ENCODE measurements at places on chromosomes 2 and 18.

GRCh38 chr18:24402209-24402785 is 4.7 kb upstream of the OSBPL1A start:
- DNase-seq = peak; percentile 18

GRCh38 chr2:157443090-157443489 is 799 bp downstream of the CYTIP start:
- DNase-seq = peak; percentile 59

DNA sequence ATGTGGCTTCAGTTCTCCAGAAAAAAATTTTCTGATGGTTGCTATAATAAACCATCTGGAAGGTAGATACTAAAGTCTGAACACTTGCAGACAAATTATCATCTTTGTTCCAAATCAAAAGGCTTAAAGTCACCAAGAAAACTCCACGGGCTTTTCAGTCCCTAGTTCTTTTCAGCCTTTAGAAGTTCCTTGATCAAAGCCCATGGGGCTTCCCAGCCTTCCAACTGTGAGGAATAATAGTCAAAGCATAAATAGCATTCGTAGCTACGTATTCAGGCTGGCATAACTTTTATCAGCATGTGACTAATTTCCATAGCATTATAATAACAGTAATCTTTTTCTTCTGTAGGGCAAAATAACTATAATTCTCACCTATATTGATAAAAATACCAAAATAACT is 13.9 kb downstream of the SCG2 start:
- no peak for DNase-seq

- DNase-seq = no peak
Observed at GRCh38 chr2:71353248-71353647, 21.7 kb downstream of the ZNF638 start.

DNA sequence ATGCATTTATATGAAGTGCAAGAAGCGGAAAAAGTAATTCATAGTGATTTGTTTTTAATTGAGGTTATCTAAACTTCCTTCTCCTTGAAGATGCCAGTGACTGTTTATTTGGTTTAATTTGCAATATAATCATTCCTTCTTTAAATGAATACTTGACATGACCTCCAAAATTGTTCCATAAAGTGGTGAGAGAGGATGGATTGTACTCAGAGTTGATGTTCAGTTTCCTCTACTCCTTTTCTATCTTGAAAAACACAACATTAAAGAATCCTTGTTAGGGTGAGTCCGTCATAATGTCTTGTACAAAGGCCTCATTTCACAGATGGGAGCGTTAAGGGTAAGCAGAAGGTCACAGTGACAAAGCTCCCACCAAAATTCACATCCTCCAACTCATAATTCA is 756.1 kb upstream of the KLHL29 start:
- no peak for DNase-seq

GRCh38 chr2:103232865-103233264 is 471.0 kb downstream of the TMEM182 start:
- DNase-seq = no peak

- DNase-seq = no peak
Observed at GRCh38 chr2:60529785-60530627, 23.4 kb downstream of the BCL11A start.

DNA sequence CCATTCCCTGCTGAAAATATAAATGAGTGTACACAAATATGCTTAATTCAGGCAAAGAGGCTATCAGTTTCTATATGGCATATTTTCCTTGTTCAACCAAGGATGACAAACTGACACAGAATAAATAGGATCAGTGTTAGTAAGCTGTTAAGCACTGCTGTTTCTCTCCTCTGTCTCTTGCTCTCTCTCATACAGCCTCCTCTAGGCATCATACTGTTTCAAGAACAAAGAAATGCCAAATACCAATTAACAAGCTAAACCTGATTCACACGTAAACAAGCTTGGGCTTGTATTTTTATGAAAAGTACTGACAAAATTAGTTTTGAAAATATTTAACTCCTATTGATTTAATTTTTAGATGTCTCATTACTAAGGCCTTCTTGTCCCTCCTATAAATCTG is 1027.2 kb upstream of the ACVR2A start:
- DNase-seq = no peak

DNA sequence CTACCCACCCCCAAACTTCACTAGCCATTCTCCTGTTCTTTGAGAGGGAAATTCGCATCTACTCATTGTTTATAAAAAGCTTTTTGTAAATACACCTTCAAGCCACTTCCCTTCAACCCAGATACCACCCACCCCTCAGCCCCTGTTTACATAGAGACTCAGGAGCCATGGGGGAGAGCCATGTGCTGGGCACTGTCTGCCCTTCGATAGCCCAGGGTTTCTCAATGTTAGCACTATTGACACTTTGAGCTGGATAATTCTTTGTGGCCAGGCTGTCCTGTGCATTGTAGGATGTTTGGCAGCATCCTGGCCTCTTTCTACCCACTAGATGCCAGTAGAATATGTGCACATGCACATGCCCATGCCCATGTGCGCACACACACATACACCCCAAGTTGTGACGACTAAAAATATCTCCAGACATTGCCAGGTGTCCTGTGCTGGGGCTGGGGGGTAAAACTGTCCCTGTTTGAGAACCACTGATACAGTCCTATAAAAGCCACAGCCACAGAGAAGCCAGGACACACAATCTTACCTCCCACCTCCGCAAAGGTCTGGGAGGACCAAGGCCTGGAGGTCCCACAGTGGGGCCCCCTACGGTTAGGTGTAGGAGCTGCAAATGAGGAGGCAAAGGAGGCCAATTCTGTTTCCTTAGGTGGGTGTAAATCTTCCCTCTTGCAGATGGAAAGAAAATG is 44.5 kb upstream of the ASPRV1 start:
- DNase-seq = no peak

GRCh38 chr2:238322001-238322411 is 1.7 kb downstream of the TRAF3IP1 start:
- no peak for DNase-seq

DNA sequence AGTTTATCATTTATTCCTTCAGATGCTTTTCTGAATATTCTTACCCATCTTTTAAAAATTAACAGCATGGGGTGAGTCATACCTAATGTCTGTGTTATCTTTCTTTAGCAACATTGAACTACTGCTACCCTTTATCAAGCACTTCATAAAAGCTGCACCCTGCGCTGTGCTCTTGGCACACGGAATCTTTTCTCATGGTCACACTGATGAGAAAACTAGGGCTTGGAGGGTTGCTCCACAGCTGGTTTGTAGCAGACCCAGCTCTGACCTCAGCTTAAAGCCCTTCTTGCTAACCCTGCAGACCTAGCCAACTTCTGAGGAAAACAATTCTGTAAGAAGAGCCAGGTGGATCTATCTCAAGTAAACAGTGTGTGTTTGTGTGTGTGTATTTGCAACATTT is 106.3 kb downstream of the RNF144A start:
- no peak for DNase-seq

- DNase-seq = no peak
Observed at GRCh38 chr2:184908966-184909365, 310.6 kb downstream of the ZNF804A start.

- no peak for DNase-seq
Observed at GRCh38 chr18:59155153-59155552, 15.5 kb downstream of the SEC11C start.

DNA sequence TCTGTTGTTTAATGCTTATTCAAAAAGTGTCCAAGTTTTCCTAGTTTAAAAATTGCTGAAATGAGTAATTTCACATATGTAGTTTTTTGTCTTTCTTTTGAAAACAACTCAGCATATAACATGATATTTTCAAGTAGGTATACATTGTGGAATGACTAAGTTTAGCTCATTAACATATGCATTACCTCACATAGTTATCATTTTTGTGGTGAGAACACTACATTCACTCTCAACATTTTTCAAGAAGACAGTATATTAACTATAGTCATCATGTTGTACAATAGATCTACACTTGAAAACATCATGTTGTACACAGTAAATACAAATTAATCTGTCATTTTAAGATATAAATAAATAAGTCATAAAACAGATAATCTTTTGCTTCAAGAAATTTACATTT is 340.0 kb downstream of the CCDC85A start:
- DNase-seq = no peak

- no peak for DNase-seq
Observed at GRCh38 chr2:229553091-229553490, 161.3 kb downstream of the DNER start.

- DNase-seq = no peak
Observed at GRCh38 chr2:25400169-25400568, 58.4 kb upstream of the DNMT3A start.

GRCh38 chr18:45686891-45687611 is 36.9 kb upstream of the SLC14A1 start:
- peak; percentile 84 for DNase-seq

GRCh38 chr18:58788971-58789875 is 75.5 kb upstream of the ZNF532 start:
- no peak for DNase-seq

GRCh38 chr2:29304399-29305060 is 189.3 kb downstream of the CLIP4 start:
- no peak for DNase-seq

DNA sequence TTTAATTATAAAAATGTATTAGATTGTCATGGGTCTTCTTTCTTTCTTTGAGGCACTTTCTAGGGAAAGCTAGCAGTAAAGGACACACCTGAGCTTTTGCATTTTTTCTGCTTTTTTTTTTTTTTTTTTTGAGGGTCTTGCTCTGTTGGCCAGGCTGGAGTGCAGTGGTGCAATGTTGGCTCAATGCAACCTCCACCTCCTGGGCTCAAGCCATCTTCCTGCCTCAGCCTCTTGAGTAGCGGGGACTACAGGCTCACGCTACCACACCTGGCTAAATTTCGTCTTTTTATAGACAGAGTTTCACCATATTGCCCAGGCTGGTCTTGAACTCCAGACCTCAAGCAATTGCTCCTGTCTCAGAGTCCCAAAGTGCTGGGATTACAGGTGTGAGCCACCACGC is 40.5 kb downstream of the ROCK1 start:
- DNase-seq = no peak

- peak; percentile 10 for DNase-seq
Observed at GRCh38 chr2:153474407-153474806, 4.2 kb downstream of the RPRM start.

- no peak for DNase-seq
Observed at GRCh38 chr2:100862081-100862480, 42.1 kb downstream of the NPAS2 start.

DNA sequence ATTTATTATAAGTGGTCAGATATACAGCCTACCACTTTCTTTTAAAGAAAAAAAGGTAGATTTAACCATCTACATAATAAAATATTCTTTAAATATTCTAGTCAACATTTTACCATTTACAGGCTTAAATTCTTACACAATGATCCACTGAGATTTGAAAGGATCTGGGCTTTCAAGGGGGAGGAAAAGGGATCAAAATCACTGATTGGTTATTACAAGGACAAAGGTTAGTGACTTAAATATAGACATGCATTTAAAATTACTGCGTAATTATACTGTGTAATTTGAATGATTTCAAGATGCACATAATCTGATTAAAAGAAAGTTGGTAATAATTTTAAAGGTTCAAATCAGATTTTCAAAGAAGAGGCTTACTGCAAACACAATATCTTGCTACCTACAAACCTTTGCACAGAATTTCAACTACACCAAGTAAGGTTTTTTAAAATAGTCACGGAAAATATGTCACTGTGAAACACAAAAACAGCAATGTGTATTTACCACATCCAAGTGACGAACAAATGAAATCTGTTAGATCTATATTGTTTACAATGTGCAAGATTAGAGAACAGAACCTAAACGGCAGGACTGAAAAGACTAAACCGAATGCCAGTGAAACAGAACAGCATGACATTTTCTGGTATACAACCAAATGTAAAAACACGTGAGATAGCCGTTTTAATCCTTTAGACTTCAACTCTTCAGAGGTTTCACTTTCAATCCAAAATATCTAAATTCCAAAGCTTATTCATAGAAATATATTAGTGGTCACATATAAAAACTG is 40.8 kb downstream of the RTN4 start:
- no peak for DNase-seq

DNA sequence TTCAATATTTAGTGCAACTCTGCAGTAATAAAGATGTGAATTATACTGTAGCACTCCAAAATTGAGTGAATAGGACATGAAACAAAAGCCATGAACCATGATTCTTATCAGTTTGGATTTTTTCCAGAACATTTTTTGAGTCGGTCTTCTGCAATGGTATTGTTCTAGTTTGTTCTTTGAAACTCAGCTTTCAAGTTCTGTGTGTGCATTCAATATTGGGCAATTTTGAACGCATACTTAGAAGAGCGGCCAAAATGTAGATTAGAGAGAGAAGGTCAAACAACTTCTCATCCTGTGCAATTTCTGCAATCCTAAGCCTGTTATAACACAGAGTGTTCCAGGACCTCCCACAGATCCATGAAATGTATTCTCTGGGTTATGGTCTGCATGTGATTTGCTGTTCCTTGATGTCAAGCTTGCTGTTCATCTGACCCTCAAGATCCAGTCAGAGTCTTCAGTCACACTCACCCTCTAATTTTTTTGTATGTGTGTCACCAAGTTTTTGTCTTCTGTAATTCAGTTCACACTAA is 48.3 kb downstream of the TSPYL6 start:
- no peak for DNase-seq

- peak; percentile 7 for DNase-seq
Observed at GRCh38 chr2:214310319-214310718, 100.5 kb upstream of the VWC2L start.
